Neural progenitor cell (in vitro differentiated cells): ENCODE measurements at places on chromosomes 12 and 14.

DNA sequence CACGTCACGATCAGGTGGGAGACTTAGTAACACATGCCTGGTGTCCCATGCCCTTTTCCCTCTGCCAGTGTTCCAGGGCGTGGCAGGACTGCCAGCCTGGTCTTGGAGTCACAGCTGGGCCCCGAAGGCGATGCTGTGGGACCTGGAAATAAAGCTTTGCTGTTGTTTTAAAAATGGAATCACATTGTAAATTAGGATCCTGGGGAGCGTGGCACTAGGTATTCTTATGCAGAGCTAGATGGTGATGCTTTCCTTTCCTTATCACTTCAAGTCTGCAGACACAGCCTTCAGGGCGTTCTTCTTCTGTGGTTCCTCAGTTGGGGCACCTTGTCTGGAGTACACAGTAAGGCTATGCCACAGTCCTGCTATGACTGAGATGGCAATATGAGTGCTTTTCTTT lies 64.6 kb downstream of the BICD1 start:
- DNase-seq = no peak

DNA sequence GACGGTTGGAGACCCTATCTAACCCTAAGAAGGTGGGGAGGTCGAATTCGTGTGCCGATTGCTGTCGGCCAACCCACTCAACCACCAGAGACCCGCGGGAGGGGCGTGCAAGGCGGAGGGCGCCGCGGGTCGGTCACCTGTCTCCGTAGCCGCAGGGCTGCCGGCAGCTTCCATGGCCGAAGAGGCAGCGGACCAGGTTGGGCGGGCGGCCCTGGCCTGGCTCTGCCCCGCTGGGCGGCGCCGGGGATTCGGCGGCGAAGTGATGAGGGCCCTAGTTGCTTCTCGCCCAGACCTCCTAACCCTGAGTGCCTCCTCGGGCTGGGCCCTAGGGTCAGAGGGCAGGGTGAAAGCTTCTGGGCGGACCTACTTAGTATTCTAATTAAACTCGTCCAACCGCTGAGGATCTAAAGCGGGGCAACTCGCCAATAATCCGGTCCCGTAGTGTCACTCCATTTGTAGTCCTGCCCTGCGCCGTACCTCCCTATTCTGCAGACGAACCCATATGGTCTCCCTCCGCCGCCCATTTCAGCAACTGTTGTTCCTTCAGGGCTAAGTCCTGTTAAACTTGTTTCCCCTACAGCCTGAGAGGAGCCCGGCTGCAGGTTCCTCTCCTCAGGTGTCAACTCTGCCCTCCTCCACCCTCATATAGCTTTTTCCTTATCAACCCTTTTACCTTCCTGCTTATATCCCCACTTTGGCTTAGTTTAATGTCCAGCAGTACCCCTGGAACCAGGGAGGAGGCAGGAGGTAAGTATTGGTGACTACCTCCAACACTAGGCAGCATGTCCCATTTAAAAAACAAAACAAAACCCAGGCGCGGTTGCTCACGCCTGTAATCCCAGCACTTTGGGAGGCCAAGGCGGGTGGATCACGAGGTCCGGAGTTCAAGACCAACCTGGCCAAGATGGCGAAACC lies at the start of gene PYM1:
TSS of gene PYM1 (minus strand) at position 307 of the 915 bp plus-strand sequence. CDS start at position 174, 133 bp downstream.
- peak; percentile 92 for DNase-seq

GRCh38 chr14:86518298-86518697 lies 988.4 kb downstream of the FLRT2 start:
- no peak for DNase-seq

DNA sequence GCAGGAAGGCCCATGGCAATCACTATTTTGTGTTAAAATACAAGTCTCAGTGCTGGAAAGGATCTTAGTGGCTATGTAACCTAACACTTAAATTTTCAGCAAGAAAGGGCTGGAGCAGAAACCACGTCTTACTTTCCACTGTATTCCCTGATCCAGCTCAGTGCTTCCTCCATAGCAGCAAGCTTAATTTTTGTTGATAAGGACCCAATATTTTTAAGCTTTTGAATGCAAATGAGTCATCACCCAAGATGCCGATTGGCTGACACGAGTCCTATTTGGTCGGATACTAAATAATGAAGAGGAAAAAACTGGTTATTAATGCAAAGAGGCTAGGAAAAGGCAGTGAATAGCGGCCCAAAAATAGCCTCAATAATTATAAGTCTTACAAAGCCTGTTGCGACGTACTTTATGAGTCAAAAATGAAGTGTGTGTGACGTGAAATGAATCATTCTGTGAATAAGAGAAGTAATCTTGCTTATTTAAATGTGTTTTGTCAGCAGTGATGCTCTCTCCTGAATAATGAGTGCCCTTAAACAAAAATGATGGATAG lies 46.9 kb upstream of the IGF1 start:
- no peak for DNase-seq

- no peak for DNase-seq
These were observed 18.6 kb downstream of the ESRRB start for GRCh38 chr14:76394569-76394968.

DNA sequence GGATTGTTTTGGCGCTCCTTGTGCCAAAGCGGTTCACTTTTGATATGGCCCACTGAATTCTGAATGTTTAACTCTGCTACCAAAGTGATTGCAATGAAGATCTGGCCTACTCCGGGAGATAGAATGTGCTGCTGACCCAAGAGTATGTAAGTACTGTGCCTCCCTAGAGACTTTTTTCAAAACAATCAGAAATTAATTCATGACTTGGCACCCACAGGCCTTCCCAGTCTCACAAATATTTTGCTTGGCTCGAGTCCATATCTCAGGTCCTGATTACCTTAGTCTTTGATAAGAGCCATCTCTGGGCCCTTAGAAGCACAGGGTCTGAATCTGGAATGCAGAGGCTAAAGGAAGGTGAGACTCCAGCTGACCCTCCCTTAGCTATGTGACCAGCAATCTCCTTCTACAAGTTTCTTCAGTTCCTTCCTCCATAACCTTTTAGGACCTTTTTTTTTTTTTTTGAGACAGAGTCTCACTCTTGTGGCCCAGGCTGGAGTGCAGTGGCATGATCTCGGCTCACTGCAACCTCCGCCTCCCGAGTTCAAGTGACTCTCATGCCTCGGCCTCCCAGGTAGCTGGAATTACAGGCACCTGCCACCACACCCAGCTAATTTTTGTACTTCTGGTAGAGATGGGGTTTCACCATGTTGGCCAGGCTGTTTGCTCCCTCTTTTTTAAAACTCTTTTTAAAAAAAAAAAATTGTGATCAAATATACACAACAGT lies 49.5 kb upstream of the METAP2 start:
- no peak for DNase-seq

DNA sequence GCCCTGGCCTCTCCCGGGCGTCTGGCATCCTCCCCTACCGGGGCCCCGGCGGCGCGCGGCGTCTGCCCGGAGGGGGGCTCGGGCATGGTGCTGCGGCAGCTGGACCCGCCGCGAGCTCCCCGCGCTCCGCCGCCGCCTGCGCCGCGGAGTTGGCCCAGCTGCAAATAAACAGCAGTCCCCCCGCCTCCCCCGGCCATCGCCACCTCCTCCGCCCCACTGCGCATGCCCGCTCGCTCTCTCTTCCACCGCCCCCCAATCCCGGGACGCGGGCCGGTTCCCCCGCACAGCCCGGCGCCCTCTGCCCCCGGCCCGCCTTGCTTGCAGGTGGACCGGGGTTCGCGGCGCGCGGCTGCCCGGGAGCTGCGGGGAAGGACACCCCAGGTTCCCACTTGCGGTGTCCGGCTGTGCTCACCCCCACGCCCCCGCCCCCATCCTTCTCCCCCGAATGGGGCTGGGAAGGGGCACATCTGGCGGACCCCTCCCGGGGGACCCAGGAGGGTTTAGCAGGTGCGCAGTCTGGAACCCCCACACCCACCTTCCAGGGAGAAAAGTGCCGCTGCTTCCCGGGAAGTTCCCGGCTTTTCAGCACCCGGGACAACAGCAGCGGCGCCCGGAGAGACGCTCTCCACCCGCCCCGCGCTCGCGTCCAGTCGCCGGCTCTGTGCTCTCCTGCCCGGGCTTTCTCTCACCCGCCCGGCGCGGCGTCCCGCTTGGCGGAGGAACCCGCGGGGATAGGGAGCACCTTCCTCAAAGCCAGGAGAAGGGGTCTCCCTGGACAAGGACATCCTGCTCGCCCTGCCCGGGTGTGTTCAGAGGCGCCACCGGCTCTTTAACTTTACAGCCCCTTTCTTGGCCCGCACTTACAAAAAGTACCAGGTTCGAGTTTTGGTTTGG lies at the start of gene TMTC1:
TSS of gene TMTC1 (minus strand) at position 170 of the 894 bp plus-strand sequence. CDS start 191 bp downstream, outside the sequence.
- DNase-seq = peak; percentile 92

DNA sequence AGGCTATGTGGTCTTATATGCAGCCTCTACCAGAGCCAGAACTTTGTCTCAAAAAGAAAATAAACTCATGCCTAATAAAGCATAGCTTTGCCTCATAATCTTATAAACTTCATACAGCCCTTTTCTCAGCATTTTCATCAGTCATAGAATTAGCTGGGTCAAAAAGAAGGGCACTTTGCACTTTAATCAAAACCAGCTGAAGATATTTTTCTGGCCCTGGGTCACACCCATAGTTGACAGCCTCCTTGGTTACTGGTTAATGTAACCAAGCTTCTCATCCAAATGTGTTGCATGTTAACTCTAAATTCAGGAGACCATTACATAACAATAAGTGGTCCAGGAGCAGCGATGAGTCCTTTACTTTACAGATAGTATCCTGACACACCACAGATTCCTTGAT lies 558.2 kb downstream of the FLRT2 start:
- DNase-seq = no peak

GRCh38 chr14:71956920-71957563 lies 24.8 kb downstream of the RGS6 start:
- no peak for DNase-seq

DNA sequence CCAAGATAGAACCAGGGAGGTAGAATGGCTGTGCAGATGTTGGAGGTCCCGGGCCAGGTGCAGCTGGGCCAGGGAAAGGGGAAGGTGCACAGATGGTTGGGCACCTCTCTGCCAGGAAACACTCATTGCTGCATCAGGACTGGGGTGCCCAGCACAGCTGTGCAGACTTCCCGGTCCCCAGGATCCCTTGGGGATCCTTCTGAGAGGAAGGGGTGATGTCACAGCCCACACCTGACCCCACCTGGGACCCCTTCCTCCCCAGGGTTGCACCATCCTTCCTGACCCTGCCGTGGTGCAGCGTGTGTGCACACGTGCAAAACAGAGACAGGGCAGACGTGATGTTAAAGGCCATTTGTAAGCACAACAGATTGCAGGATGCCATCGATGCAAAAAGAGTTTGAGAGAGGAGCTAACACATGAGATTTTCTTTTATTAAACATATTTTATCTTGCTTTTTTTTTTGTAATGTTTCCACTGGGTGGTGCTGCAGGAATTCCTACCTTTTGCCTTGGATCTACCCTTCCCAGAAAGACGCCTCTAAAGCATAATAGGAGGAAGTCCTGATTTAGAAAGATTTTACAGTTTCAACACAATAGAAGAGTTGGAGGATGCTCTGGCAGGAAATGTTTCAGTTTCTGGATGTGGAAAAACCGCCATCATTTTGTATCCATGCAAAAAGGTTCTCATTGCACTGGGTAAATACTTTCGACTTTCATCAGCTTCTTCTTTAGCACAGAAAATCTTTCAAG lies 14.8 kb downstream of the ELK3 start:
- no peak for DNase-seq

DNA sequence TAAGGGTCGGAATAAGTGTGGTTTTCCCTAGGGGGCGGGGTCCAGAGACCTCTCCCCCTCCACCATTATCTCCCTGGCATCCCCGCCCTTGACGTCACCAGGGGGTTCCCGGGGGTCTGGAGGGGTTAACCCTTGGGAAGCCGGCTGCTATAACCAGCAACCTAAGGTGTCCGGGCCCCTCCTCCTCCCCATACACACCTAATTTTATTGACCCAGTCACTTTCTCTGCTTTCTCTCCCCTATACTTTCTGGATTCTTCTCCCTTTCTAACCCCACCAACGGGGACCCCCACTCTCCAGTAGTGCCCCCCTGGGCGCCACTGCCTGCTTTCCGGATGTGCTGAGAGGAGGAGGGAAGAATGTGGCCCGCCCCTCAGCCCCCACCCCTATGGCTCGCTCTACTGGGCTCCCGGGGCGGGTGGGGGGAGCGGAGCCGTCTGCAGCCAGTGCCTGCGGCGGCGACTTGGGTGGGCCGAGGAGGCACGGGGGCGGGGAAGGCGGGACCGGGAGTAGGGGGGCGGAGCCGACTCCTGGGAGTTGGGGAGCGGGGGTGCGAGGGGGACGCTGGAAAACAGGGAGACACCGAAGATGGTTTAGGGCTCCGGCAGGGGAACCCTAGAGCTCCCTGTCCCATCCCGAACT lies 1.8 kb downstream of the GLI1 start:
- DNase-seq = peak; percentile 87

DNA sequence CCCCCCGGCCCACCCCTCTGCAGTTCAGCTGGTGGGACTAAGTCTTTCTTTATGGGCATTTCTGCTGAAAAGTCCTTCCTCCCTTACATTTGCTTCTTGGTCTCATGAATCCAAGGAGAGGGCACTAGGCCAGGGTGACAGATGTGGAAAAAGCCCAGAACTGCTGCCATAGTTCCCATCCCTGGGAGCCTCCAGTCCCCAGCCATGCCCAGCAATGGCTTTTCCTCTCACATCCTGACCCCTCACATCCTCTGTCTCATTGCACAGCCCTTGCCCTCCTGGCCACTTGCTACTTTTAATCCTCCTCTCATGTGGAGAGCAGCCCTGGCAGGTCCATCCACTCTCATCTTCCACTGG lies 122.5 kb downstream of the ZFP36L1 start:
- no peak for DNase-seq

GRCh38 chr14:103695296-103696069 lies 19.8 kb downstream of the XRCC3 start:
- no peak for DNase-seq

- peak; percentile 96 for DNase-seq
These were observed at the start of gene LARP4 for GRCh38 chr12:50400638-50401499. LARP4 (plus strand) TSS chr12:50400885; CDS start chr12:50401011, 126 bp downstream.

- DNase-seq = no peak
These were observed 208.2 kb upstream of the RBM19 start for GRCh38 chr12:114174326-114174725.

- DNase-seq = no peak
These were observed 6.6 kb downstream of the PPHLN1 start for GRCh38 chr12:42332301-42333285.

GRCh38 chr12:23431006-23431405 lies 518.5 kb downstream of the SOX5 start:
- DNase-seq = no peak
